CD4-positive, alpha-beta T cell treated with Interleukin-15 for 4 hours (primary cell): ENCODE measurements at places on chromosomes 7 and 10.
A peak's percentile ranks its signal among the peaks of the same experiment; 100 is the strongest.

DNA sequence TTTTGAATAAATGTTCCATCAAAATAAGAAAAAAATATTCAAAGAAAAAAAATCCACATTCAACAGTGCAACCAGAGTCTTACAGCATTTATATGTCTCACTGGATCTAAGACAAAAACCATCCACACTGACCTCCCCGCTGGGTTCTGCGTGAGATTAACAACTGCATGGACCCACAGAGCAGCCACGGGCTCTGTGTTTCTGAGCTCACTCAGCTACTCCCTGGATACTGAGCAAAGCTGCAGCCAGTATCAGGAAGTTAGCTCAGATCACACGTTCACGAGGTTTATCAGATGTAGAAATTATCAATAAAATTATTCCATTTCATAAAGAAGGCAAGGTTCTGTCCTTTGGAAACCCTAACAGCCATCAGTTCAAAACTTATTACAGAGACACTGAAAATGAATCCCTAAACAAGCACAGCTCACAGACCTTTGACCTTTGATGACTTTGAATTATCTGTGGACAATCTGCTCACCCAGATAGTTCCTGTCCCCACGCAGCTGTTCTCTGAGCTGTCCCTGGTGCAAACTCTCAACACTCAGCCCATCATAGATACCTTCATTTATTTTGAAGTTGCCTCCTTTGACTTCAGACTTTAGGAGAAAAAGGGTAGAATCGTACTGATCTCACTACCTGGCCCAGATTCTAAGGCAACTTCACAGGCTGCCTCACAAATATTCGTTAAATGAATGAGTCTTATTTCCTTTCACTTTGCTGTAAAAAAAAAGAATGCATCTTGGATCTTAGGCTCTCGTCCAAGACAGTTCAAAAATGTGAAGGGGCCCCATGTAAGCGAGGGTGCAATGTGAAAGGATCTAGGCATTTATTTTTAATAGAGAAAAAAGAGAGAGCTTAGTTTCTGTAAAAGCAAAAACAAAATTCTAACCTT, 67.7 kb upstream of the SVIL start:
- no peak for DNase-seq

DNA sequence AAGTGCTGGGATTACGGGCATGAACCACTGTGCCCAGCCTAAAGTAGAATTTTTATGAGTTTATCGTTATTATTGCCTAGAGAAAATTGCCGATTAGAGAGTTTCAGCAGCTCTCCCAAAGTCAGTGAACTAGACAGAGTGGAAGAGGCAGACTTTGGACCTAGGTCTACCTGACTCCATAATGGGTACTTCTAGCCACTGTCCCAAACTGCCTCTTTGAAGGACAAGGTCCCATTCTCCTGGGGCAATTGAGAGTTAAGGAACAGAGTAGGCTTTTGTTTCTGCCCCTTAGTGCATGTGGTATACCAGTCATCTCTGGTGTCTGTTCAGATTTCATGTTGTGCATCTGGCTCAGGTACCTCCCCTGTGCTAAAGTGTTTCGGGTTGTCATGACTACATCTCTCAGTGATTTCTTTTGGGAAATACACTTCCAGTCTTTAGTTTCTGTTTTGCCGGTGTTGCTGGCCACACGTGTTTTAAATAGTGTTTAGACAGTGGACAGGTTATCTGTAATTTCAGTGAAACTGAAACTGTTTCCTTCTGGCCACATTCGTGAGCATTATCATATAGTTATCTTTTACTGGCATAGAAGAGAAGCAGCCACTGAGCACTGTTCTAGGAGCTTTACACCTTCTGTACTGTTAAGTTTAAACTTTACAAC, 4.7 kb downstream of the TMEM236 start:
- no peak for DNase-seq

GRCh38 chr10:130193493-130194193, 57.5 kb downstream of the GLRX3 start:
- DNase-seq, result no peak

DNA sequence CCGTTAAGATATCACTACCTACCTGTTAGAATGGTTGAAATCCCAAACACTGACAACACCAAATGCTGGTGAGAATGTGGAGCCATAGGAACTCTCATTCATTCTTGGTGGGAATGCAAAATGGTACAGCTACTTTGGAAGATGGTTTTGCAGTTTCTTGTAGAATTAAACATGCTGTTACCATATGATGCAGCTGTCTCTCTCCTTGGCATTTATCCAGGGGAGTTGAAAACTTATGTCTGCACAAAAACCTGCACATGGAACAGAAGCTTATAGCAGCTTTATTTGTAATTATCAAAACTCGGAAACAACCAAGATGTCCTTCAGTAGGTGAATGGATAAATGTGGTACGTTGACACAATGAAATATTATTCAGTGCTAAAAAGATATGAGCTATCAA, 199.5 kb downstream of the BICC1 start:
- DNase-seq, result no peak

DNA sequence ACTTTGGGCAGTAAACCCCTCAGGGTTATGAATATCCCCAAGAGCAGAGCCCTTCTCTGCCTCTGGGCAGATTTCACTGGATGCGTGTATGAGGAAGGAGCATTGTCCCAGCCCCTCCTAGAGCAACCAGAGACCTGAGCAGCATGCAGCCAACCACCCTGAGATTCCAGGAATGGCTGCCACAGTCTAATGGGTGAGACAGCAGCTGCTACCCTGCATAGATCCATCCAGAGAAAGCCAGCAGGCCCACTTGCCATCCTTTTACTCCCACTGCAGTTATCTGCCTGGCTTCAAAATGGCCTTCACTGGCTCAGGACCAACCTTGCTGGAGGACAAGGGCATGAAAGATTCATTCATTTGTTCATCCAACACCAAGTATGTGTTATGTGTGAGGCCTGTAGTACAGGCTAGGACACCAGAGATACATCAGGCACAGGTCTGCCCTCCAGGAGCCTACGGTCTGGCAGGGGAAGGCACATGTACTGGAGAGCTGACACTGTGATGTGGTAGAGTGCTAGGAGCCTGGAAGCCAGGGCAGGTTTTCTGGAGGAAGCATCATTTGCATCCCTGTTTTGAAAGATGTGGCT, 26.2 kb upstream of the C10orf105 start:
- no peak for DNase-seq

GRCh38 chr7:27162561-27163287, 2.6 kb downstream of the HOXA9 start:
- no peak for DNase-seq

- no peak for DNase-seq
Measured at GRCh38 chr10:122182308-122182707, 88.8 kb upstream of the BTBD16 start.

DNA sequence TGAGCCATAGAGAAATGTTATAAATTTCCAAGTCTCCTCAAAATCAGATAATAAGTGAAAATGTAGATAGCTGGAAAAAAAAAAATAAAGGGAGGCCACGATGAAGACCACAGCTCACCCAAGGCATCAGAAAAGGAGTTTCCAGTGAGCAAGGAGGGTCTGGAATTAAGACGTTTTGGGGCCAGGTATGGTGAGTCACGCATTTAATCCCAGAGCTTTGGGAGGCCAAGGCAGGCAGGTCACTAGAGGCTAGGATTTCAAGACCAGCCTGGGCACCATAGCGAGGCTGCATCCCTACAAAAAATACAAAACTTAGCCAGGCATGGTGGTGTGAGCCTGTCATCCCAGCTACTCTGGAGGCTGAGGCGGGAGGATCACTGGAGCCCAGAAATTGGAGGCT, 65.5 kb downstream of the ASB13 start:
- DNase-seq, result no peak

DNA sequence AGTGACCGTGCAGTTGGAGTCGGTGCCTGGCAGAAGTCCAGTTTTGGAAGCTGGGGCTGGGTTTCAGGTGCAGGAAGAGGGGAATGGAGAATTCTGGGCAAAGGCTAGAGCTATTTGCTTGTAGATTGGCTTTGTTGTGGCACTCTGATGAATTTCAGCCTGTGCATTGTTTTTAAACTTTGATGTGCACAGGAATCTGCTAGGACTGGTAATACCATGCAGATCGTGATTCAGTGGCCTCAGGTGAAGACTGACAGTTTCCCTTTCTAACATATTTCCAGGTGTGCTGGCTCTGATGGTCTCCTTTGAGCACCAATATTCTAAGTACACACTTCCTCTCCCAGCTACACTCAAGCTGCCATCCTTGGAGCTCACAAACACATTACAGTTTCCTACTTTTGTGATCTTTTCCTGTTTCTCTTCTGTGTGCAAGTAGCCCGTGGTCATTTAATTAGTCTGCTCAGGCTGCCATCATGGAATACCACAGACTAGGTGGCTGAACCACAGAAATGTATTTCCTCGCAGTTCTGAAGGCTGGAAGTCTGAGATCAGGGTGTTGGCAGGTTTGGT, 55.6 kb downstream of the NOC3L start:
- DNase-seq, result no peak

GRCh38 chr7:105708763-105709080, 127.4 kb upstream of the EFCAB10 start:
- DNase-seq, result no peak

GRCh38 chr7:129903935-129904334, 48.8 kb downstream of the UBE2H start:
- DNase-seq, result no peak

DNA sequence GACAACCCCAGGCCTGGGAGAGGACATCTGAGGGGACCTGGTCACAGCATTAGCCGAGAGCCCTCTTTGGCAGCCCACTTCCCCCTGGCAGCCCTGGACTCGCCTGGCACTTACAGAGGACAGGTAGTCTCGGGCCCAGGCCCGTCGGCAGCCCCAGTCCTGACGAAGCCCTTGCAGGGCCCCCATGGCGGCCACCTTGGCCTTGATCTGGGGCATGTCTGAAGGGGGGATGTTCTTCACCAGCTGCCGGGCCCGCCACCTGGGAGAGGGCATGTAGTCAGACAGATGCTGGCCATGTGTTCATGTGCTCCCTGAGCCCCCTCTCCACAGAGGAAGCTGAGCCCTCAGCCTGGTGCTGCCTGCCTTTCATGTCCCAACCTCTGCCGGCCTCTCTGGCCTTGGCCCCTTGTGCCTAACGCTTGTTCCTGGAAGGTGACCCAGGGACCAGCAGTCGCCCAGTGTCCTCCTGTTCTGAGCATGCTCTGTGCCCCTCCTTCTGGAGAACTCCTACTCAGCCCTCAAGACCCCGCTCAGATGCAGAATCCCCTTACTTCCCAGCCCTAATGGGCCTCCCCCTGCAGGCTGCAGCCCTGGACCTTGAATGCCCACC, 13.9 kb downstream of the MYO1G start:
- DNase-seq, result no peak

DNA sequence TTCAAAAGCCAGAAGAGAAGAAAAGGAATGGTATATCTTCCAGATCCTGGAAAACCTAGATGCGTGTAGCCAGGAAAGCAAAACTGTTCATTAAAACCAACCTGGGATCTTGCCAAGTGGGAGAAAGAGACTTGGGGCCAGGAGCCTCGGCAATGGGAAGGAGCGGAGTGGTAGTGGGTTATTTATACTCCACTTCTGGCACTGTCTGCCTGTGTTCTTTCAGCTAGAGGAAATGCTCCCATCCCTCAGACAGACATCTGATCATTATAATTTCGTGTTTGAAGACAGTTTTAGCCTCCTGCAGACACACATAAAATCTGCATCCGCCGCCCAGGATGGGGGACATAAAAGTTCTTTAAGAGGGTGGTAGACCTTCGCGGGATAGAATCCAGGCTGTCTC, 421.6 kb downstream of the RPS24 start:
- no peak for DNase-seq

DNA sequence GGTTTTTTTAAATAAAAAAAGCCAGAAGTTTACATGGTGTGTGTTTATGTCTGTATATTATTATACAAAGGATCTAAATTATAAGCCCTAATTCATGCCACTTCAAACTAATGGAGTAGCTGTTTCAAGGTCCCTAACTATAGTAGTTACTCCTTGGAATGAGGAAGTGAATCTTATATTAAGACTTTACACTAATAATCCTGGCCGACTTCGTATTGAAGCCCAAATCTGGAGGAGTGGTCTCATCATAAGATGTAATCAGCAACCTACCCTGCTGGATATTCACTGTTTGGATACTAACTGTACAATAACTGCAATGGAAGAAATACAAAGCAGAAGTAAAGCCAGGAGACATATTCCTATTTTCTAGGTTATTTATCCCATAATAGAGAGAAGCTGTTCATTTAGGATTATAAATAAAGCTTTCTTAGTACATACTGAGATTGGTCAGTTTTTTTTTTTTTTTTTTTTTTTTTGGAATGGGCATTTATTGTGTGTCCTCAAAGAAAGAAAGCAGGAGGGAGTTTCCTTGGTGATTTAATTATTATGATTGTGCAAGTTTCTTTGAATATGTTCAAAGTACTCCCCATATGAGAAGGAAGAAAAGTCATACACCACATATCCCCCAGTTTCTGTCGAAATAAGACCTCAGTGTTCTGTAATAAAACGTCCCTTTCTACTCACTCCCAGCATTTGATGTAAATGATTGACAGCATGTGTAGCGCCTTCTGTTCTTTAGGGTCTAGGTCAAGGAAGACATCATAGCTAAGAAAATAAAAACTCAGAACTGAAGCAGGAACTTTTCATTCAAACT, 397.8 kb downstream of the EXOC4 start:
- DNase-seq, result no peak

DNA sequence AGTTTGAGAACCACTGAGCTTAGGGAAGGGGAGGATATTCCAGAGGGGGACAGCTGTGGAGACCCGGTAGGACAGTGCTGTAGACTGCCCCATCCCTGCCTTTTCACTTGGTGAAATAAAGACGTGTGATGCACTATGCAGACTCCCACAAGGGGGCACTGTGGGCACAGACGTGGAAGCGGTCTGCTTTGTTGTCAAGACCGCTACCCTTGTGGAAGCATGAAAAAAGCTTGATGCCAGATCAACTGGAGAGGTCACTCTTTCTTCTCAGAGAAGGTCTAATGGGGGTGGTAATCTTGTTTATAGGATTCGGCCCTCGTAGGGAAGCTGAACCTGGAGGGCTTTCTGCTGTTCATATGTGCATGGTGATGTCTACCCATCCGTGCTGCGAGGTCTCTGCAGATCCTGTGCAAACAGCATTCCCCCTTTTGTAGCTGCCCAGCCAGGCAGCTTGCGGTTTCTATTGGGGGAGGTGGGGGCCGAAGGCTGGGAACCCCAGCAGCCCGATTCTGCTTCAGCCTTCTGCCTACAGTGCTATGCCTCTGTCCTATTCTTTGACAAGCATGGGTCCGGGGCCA, 13.7 kb downstream of the RPS24 start:
- peak; percentile 77 for DNase-seq

- no peak for DNase-seq
Measured at GRCh38 chr10:62869958-62870357, 53.8 kb upstream of the EGR2 start.

- DNase-seq, result no peak
Measured at GRCh38 chr7:123849855-123850254, 4.9 kb downstream of the HYAL4 start.

- no peak for DNase-seq
Measured at GRCh38 chr10:98344589-98345038, 70.4 kb downstream of the PYROXD2 start.

DNA sequence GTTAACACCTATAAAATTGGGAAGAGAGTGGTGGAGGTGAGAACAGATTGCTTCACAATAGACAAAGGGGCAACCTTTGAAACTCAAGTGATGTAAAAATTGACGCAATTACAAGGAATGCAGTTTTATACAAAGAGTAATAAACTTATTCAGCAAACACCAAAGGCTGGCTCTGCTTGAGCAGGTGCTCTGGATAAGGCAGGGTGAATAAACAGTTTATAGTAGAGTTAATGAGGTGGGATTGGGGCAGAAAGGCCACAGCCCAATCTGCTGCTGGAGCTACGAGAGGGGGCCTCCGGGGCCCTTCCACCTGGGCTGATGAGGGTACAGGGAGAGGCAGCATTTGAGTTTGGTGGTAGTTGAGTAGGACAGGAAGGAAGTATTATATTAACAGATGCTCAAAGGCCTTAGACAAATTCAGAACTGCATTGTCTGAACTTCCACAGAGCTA, 6.0 kb downstream of the MUC12 start:
- no peak for DNase-seq

GRCh38 chr10:15690031-15690430, 29.7 kb downstream of the ITGA8 start:
- DNase-seq, result no peak
